ENCODE measurements at places on chromosomes 1 and 21. TPM values are rescaled to one million over a fixed set of nuclear protein-coding genes. Genes with fewer than 3 reads are reported as not detected.

The HES3 gene
- 38.8 TPM for total RNA-seq

The ZNF691 gene
- total RNA-seq, result 30.4 TPM

The MX2 gene
- total RNA-seq, result 2.1 TPM

The ANGPTL7 gene
- not detected for total RNA-seq

The PPFIA4 gene
- 7.4 TPM for total RNA-seq

GRCh38 chr1:103171041-103171590, 62.8 kb upstream of the COL11A1 start:
- no peak for DNase-seq

DNA sequence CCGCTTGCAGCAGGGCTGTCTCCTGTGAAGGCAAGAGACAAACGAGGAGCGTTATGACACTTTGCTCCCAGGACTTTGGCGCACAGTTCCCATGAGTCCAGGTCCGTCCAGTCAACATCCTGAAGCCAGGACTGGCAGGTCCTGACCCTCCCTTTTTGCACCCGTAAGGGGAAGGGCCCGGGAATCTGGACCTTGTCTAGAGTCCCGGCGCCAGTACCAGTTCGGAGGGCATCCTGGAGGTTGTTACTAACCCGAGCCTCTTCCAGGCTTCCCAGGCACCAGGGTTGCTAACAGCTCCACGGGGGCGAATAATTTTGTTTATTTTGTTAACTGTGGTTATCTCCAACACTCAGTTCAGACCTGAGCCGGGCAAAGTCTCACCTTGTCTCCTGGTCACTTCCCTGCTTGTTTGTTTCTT, 682 bp upstream of the RWDD3 start:
- peak; percentile 35 for DNase-seq

DNA sequence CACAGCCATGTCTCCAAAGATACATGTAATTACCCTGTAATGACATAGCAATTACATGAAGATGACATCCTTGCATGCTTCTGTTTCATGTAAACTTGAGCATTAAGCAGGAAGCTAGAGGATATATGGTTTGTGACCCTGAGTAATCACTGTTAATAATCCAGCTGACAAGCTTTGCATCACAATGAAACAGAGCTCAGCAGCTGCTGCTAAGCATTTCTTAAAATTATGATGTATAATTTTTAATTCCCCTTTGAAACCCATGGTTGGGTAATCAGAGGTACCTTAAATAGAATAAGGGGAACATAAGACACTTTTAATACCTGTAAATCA, 293.5 kb downstream of the NTNG1 start:
- DNase-seq, result no peak

GRCh38 chr1:34829250-34829649, 30.3 kb downstream of the SMIM12 start:
- DNase-seq, result no peak

DNA sequence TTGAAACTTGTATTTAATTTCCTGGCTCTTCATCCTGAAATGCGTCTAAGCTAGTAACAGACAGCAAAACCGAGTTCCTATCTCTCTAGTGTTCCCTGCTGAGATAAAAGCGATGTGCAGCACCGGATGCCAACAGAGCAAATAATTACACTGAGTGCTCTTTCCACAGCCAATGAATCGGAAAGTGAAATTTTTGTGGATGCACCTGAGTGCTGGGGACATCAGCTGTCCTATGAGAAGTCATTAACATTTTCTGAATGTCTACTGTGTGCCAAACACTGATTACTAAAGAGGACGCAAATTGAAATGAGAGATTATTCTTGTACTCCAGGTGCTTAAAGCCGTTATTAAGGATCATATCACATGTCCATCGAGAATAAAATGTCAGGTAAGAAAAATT, 278.0 kb downstream of the RGS7 start:
- no peak for DNase-seq

Data from H7 (cell line).